ENCODE measurements at places on chromosomes 1 and 21.
A peak's percentile ranks its signal among the peaks of the same experiment; 100 is the strongest.

DNA sequence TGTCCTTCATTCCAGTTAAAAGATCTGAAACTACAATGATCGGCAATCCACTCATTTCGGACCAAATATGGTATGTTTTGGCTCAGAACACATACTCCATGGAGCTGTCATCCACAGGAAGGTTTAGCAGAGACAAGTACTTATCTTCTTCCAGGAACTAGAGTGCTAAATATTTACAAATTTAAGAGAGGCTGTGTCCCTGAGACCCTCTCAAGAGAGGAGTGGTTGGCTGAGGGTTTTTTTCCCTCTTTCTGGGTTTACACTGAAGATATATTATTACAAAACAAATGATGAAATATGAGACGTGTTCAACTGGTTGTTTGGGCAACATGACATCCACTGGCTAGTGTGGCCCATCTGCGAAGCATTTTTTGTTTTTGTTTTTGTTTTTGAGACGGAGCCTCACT lies 25.9 kb upstream of the NID1 start:
- no peak for DNase-seq

- peak; percentile 49 for DNase-seq
Observed at GRCh38 chr1:115426231-115426771, 88.3 kb upstream of the NGF start.

DNA sequence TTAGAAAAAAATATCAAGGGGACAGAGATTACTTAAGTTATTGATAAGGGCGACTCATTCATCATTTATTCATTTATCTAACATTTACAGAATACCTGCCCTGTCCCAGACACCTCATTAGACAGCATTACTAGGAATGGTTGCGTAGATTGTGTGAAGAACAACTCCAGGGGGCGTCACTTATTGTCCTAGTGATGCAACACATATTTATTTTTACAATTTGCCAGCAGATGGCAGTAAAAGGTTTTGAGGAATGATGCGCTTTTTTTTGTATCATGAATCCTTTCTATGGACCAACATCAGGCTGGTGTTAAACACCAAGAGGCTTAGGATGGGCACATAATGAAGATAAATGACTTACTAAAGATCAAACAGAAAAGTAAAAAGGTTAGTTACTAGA lies 5.5 kb downstream of the NCAM2 start:
- peak; percentile 16 for DNase-seq

- DNase-seq, result peak; percentile 8
Observed at GRCh38 chr1:7335224-7335879, 435.7 kb upstream of the VAMP3 start.

- DNase-seq, result no peak
Observed at GRCh38 chr1:31769720-31770390, 5.7 kb upstream of the ADGRB2 start.

- peak; percentile 56 for DNase-seq
Observed at GRCh38 chr1:180198196-180198595, 31.9 kb upstream of the LHX4 start.

GRCh38 chr1:25435397-25436108 lies 4.9 kb downstream of the MACO1 start:
- peak; percentile 27 for DNase-seq

DNA sequence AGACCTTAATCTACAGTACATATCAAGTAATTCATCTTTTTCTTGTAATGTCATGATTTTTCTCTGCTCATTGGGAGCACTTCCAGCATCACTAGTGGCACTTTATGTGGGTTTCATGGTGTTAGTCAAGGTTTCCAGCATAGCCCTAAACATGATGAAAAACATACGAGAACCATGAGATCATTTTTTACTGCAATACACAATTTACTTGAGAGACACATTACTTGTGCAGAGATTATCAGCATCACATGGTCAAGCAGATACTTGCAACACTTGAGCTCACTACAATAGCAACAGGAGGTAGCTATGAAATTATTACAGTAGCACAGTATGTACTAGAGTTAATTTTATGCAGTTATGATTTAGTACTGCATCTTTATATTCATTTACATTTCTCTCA lies 36.4 kb downstream of the ITGB3BP start:
- DNase-seq, result no peak

- DNase-seq, result no peak
Observed at GRCh38 chr1:74517599-74518051, 5.2 kb upstream of the LRRC53 start.

DNA sequence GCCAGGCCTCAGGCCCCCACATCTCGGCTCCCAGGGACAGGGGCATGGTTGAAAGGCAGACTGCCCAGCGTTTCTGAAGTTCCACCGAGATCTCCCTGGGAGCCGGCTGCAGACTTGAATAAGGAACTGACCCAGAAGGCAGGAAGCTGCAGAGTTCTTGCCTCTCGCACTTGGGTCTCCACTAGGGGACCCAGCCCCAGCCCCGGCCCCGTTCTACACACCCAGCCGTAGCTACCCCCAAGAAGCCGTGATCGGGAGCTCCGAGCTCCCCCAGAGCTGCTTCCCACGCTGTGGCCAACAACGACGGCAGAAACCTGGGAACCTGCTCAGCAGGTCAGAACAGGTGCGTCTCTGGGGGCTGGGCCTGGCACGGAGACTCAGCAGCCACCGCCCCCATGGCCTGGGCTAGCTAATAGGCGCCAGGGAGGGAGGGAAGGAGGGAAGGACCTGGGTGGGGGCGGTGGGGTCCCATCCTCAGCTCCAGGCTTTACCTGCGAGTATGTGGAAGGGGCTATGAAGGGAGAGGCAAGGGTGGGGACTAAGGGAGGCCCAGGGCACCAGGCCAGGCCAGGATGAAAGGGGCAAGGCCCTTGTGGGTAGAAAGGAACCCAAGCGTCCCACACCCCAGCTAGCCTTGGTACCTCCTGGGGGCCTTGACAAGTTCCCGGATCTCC lies at the start of gene NECTIN4:
Gene NECTIN4, minus strand, starts transcription at position 308 of the 674 bp plus-strand sequence. Its CDS starts 262 bp downstream, at position 46.
- peak; percentile 79 for DNase-seq

GRCh38 chr1:92858564-92859399 lies 26.9 kb downstream of the RPL5 start:
- DNase-seq, result peak; percentile 83

DNA sequence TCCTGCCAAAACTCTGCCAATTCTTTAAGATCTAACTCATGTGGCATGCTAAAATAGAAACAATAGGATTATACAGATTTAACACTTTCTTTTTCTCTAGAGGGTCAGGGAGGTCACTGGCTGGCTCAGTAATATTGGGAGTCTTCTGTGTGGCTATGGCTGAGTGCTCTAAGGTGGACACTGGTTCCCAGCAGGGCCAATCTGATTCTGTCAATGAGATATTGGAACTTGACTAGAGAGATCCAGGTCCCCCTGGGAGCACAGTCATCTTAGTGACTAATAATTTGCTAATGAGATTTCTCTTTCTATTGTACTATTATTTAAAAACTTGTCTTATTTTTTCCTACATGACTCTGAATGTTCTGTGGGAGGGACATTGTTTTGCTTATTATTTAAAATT lies 69.1 kb upstream of the ZP4 start:
- DNase-seq, result no peak

DNA sequence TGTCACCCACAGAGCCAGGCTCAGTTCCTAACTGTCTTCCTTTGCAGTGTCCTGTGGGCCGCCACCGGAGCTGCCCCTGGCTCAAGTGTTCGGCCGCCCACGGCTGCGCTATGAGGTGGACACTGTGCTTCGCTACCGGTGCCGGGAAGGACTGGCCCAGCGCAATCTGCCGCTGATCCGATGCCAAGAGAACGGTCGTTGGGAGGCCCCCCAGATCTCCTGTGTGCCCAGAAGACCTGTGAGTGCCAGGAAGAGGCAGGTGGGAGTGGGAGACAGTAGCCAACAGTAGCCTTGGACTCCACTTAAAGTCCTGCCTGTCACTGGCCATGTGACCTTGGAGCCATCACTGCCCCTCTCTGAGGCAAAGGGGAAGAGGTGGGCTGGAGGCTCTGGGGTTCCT lies 16.6 kb downstream of the BCAN start:
- DNase-seq, result no peak

DNA sequence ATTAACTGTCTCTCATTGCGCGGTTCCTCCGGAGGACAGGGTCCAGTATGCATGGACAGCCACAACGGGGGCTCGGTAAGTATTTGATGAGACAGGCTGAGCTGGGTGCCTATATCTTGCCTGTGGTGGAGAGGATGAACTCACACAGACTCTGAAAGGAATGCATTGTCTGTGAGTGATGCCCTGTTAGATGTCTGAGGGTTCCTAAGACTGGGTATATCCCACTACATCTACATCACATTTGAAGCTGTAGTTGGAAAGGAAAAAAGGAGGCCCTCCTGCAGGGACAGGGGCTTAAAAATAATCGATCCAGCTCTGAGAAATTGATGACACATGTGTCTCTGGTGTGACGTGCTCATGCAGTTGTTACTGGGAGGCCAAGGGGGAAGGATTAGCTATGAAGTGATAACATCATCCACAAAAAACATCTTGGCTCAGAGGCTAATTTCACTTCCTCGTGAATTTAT lies 1.9 kb downstream of the ADARB1 start:
- no peak for DNase-seq

- no peak for DNase-seq
Observed at GRCh38 chr1:189131576-189131975, 1346.1 kb downstream of the BRINP3 start.

DNA sequence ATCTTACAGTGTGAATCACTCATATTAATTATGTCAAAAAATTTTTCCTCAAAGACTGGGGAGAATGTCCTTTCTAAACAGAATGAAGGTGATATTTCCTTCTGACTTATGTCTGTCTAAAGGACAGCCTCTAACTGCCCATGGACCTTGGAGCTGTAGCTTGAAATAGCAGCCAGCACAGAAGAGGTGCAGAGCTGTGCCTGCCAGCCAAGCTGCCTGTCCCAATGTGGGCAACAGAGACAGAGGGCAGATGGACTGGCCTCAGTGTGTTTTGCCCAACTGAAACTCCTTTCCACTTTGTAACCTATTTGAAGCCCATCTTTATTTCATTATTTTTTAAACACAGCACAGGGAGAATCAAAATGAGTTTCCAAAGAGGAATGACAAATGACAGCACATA lies 97.6 kb upstream of the DYNLT5 start:
- DNase-seq, result no peak

DNA sequence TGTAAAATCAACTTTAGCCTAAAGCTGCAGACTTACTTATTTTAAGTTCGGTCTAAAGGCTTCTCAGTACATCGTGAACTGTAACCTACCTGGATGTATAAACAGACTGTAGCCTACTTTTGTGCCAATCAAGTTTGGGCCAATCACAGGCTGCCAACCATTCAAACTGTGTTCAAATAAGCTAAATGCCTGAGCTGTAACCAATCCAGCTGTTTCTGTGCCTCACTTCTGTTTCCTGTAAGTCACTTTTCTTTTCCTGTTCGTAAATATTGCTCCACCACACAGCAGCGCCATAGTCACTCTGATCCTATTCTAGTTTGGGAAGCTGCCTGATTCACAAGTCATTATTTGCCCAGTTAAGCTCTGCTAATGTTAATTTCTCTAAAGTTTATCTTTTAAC lies 37.5 kb upstream of the SLAMF9 start:
- peak; percentile 84 for DNase-seq

DNA sequence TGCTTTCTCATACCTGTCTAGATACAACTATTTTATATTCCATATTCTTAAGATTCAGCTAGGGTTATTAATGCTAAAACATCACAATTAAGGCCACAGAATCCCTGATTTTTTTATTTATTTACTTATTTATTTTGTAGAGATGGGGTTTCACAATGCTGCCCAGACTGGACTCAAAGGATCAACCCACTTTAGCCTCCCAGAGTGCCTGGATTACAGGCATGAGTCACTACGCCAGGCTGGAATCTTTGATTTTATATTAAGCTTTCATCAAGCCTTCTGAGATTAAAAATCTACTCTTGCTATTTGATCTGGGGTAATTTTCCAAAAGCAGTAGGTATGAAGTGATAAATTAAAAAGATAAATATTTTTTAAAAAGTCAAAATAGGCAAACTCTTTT lies 38.9 kb downstream of the MCOLN2 start:
- no peak for DNase-seq

- no peak for DNase-seq
Observed at GRCh38 chr1:41474490-41475271, 9.8 kb downstream of the EDN2 start.

DNA sequence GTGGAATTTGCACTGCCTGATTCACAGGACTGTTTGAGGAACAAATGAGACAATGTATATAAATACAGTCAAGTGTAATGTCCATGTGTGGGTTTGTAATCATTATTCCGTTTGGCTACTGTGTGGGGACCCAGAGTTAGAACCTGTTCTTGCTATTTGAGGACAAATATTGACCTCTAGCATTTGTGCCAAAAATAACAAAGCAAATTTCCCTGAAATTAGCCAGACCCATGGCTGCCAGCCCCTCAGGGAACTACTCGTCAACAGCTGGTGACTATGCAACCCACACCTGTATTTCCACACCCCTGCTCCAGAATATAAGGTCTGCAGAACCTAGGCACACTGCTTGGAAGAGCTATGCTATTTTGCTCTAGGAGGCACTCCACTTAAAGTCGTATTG lies 70.7 kb downstream of the KCNJ6 start:
- DNase-seq, result no peak

DNA sequence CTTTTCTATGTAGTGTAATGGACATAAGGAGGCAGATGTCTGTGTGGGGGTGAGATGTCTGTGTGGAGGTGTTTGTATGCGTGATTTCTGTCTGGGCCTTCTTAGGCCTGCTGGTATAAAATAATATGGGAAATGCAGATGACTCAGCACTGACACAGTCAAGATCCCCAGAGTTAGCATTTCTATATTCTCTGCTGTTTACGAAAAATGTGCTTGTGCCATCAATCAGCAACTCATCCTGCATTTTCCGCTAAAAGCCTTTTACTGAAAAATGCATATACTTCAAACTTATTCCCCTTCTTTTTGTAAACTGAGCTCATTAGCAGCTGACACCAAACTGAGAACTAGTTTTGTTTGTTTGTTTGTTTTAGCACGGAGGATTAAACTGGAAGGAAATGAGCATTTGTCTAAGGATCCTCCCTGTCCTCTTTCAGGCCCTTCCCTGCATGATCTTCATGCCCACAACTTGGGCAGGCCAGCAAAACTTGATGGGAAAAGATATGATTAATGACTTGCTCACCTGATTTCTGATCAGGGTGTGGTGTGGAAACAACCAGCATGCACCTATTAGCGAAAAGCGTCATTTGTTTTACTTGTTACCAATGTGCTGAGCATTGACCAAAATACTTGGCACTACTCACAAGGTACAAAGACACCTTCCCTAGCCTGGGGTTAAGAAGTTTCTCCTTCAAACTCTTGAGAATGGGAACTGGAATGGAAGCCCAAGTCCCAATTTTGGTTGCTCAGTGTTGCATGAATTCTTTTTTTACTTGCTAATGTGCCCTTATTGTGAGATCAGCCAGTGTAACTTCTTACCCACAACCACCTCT lies 77.4 kb downstream of the NDUFS5 start:
- DNase-seq, result peak; percentile 98

Measured in bronchial epithelial cell (primary cell).